ELF-1 (cell line): ENCODE measurements at places on chromosomes 7 and 10.

GRCh38 chr7:135742371-135742770 is 6.2 kb downstream of the FAM180A start:
- DNase-seq: no peak

DNA sequence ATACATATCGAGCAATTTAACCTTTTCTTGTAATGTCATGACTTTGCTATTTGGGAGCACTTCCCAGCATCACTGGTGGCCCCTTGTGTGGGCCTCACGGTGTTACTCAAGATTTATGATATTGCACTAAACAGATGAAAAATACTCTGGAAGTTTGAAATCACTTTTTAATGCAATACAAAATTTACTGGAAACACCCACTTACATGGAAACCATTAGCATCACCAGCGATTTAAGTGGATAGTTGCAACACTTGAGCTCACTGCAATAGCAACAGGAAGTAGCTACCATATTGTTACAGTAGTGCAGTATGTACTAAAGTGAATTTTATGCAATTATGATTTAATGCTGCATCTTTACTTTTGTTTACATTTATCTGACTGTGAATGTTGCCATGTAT is 184.4 kb downstream of the MDFIC start:
- no peak for DNase-seq

GRCh38 chr7:121871188-121871587 is 1.8 kb upstream of the PTPRZ1 start:
- DNase-seq: no peak

DNA sequence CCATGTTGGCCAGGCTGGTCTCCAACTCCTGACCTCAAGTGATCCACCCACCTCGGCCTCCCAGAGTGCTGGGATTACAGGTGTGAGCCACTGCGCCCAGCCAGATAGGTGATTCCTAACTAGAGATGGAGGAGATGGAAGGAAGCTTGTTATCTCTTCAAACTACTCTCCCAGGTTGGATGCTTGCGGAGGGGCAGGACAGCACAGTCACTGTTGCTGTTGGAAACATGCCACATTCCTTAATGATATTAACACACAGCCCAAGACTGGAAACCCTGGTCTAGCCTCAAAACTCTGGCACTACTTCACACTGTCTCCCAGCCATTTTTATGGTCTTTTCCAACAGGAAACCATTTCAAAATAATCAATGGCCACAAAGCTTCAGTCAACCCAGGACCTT is 468.8 kb upstream of the NRP1 start:
- peak; percentile 9 for DNase-seq

DNA sequence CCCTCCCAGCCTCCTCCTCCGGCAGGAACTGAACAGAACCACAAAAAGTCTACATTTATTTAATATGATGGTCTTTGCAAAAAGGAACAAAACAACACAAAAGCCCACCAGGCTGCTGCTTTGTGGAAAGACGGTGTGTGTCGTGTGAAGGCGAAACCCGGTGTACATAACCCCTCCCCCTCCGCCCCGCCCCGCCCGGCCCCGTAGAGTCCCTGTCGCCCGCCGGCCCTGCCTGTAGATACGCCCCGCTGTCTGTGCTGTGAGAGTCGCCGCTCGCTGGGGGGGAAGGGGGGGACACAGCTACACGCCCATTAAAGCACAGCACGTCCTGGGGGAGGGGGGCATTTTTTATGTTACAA is 83.3 kb downstream of the PAX2 start:
- peak; percentile 19 for DNase-seq

- DNase-seq: no peak
Measured at GRCh38 chr7:22723637-22724036, 3.4 kb upstream of the IL6 start.

GRCh38 chr10:84994722-84995121 is 666.3 kb downstream of the CCSER2 start:
- no peak for DNase-seq
